Activated CD8-positive, alpha-beta memory T cell treated with anti-CD3 and anti-CD28 coated beads for 4 hours (primary cell): ENCODE measurements at places on chromosomes 6 and 20.

- DNase-seq = no peak
Measured at GRCh38 chr20:50163570-50164317, 10.2 kb upstream of the PEDS1 start.

DNA sequence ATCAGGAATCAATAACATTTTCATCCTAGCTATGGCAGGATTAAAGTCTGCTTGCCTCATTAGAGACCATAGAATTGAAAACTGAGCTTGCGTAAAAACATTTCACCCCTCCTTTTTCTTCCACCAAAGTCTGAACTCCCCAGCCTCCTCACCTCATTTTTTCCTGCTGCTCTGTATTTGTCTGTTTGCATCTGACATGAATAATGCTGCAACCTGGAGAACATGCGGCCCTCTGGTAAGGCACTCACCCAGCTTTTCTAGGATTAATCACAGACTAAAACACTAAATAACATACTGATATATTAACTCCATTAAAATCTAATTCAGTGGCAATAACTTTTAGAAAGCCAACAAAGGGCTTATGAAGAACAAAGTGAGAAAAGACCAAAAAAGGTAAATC lies 677.7 kb upstream of the NRSN1 start:
- no peak for DNase-seq

GRCh38 chr6:138991206-138991605 lies 3.2 kb upstream of the REPS1 start:
- no peak for DNase-seq

DNA sequence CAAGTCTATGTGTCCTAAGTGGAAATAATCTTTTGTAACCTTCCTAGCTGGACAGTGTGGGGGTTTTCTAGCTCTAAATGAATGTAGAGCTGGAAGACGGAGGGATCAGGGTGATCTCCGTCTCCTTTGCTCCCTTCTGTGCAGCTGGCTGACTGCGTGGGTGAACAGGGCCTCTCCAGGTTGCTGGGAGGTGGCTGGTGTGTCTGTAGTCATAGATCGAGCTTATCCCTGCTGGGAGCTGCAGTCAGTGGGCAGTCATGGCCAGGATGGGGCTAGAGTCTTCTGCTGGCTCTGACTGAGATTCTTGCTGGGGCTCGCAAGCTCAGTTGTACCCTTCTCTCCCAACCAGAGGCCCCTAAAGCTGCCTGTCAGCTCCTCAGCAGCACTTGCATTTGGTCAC lies 6.4 kb downstream of the SEC23B start:
- no peak for DNase-seq

DNA sequence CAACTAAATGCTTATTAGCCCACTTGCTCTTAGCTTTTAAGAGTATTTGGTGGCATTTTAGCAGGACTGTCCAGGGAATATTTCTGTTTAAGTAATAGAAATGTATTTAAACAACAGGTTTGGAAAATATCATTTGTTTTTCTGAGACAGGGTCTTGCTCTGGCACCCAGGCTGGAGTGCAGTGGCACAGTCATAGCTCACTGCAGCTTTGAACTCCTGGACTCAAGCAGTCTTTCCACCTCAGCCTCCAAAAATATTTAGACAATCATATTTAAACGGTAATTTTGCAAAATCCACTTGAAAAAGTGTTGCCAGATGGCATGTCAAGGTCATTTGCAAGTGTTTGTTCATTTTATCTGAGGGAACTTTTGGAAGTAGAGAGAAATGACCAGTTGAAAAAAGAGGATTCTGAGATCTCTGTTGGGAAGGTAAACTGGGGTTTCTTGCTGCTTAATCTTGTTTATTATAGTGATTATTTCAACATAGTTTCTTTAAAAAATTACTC lies 25.0 kb downstream of the AKAP7 start:
- DNase-seq = no peak

- DNase-seq = no peak
Measured at GRCh38 chr6:109420751-109421150, 19.7 kb downstream of the PPIL6 start.

- no peak for DNase-seq
Measured at GRCh38 chr6:2743280-2744208, 7.2 kb downstream of the MYLK4 start.

DNA sequence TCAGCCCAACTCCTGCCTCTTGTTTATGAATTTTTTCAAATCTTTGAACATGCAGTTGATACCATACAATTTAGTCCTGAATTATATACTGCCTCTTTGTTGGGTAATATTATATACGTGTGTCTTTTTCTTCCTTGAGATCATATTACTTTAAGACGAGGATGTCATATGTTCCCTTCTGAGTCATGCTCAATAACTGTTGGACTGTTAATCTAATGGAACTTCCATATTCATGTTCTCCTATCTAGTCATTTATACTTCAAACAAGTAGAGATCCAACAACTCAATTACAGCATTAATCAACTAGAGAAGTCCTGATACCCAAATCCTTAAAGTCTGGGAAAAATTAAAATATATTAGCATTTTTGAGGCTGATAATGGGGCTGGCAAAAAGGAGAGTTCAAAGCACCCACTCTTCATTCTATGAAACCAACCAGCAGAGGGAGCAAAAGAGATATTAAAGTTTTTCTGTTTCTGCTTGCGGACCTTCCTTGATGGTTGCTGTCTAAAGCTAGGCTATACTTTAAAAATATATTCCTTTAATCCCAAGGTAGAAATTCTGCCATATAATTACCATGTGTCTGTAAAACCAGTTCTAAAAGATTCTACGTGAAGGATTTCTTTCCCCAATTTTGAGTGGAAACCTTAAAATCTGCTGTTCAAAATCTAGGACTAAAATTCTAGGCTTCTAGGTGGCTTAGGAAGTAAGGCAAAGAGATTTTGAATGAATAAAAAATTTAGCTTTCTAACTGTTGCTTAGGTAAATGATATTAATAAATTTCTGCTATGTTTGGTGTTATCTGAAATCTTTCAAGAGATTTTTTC lies 498.9 kb downstream of the BCKDHB start:
- DNase-seq = no peak

GRCh38 chr20:51447097-51447764 lies 95.3 kb downstream of the NFATC2 start:
- no peak for DNase-seq

- no peak for DNase-seq
Measured at GRCh38 chr6:11080296-11080695, 13.3 kb upstream of the SMIM13 start.

GRCh38 chr20:63102721-63103375 lies 96.1 kb upstream of the BHLHE23 start:
- peak; percentile 38 for DNase-seq

DNA sequence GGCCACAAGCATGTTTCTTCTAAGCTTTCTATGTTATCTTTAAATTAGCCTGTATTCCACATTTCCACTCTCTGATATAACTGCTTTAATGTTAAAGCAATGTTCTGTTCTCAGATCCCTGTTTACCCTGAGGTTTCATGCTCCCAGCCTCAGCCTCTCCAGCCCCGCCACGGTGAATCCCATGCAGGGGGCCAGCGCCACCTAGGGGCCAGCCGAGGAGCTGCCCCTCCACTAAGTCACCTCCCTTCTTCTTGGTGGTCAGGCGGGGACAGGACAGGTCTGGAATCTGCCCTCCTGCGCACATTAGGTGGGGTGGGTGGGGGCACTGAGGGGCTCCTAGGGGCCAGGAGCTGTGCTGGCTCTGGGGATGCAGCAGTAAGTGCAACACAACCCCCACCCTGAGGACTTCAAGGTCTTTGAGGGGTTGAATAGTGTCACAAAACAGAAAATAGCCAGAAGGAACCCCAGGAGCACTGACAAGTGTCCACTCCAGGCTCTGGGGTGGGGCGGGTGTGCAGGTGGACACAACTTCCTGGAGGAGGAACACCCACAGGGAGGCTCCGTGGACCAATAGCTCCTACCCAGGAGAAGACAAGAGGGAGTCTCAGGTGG lies 61.6 kb downstream of the RAB44 start:
- peak; percentile 59 for DNase-seq

DNA sequence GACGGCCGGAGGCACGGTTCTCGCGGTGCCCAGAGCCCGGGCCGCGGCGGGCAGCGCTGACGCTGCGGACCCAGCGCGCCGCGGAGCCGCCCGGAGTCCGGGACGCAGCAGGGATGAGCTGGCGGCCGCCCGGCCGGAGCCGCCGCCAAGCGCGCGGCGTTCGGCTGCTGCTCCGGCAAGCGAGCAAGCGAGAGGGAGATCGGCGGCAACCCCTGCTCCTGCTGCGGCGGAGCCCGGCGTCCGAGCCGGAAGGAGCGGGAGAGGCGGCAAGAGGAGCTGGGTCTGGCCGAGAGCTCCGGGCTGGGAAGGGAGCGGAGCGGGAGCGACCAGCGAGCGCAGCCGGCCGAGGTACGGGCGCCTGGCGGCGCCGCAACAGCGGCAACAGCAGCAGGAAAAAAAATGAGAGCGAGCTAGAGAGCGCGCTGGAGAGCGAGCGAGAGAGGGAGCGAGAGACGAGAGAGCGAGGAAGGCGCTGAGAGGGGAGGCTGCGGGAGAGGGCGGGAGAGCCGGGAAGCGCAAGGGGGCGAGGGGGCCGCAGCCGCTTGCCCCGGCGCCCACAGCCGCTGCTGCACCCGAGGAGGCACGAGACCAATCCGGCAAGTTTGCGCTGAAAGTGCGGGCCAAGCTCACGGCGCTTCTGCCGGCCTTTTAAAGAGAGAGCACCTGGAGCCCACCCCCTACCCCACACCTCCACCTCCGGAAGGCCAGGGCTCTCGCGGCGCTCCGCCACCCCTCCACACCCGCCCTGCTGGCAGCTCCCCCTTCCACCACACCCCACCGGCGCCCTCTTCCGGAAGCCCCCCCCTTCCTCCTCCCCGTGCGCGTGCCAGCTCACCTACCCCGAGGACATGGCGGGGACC lies 496 bp downstream of the GRM4 start:
- no peak for DNase-seq

DNA sequence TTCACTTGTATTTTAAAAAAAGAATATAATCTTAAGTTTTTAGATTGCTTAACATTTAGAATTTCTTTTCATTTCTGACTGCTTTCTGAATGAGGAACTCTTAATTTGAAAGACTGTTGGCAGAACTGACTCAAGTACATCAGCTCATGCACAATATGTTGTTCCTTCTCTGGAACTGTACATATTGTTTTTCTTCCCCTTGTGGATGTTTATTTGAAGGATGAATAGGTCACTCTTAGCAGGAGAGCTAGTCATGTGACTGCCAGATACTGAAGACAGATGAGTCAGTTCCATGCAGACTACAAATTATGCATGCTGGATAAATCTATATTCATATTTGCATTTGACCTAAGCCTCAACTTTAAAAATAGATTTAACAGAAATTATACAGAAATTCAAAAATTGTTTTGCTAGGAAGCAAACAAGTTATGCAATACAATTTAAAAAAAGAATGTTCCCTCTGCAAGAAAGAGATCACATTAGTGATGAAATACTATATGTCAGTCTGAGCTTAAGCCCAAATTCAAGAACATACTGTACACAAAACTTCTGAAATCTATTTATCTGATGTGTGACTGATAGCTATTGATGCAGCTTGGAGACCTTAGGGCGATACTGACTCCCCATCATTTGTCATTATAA lies 1274.9 kb upstream of the GJE1 start:
- DNase-seq = no peak

DNA sequence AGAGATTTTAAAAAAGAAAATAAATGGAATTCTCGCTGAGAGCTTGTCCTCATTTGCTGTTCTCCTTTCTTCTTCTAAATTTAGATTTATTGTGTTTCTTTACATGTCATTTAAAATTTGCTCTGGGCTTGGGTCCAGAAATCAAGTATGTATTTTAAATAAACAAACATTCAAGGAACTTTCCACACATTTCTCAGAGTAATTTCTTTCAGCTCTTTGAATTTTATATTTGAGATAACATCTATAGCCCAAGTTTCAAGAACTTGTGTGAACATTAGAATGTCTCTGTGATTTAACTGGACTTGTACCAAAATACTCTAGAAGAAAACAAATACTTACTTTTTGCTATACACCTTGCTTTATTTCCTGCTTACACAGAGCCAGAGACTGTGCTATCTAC lies 192.3 kb downstream of the TMEM200A start:
- DNase-seq = no peak

- no peak for DNase-seq
Measured at GRCh38 chr6:43047998-43048397, 5.7 kb downstream of the CUL7 start.

DNA sequence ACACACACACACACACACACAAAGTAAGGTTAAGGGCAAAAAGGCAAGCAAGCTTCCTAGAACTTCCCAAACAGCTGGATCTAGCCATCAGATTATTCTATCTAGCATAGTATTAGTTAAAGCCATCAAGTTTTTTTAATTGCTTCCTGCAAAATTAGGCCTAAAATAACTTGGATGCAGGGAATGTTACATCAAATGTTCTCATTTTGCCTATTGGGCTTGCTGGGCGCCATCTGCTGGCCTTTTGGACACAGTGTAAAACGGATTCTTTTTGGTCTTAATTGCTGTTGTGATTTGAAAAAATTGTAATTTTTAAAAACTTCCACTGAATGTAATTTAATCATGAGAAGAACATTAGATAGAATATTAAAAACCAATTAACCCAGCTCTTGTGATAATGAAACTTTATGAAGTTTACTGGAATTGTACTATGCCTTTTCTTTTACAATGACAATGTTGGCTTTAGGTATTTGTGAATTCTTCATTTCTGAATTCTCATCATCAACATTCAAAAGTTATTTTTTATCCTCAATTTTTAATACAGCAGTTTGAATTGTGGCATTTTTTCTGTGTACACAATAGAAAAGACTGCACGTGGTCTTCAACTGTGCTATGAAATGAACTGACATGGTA lies 6.8 kb downstream of the MKKS start:
- DNase-seq = no peak

- DNase-seq = no peak
Measured at GRCh38 chr6:135014353-135014832, 40.2 kb downstream of the HBS1L start.

GRCh38 chr6:128188678-128189077 lies 287.8 kb upstream of the THEMIS start:
- DNase-seq = no peak

DNA sequence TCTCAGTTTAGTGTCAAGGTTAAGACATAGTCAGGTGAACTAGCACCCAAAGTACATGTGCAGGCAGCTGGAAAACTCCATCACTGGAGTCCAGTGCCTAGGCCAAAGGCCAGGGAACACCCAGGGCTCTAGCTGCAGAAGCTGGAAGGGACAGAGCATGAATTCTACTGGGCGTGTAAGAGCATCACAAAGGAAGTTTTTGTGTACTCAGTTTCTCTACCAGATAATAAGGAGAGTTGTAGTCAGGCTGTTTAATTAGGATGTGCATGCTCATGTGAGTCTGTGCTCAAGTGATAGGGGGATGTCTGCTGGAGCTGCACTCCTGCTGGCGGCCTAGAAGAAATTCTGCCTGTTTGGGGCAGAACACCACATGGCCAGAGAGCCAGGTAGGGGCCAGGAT lies 8.1 kb downstream of the L3MBTL1 start:
- no peak for DNase-seq

DNA sequence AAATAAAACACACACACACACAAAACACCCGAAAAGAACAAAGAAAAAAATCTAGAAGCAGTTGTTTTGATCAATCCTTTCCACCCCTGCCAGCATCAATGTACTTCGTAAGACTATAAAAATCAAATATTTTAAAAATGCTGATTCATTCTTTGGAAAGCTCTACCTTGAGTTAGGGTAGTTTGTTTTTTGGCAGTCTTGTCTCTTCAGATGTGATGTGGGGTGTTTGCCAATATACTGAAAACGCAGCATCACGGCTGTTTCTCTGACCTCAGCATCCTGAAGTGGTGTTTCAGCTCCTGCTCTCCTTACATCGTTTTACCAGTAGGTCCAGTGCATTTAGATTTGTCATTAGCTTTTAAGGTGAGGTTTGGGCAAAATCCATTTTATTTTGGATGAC lies 526.0 kb downstream of the UTRN start:
- no peak for DNase-seq
